ENCODE measurements at places on chromosomes 16 and 17. TPM values are rescaled to one million over a fixed set of nuclear protein-coding genes. Genes with fewer than 3 reads are reported as not detected.
A peak's percentile ranks its signal among the peaks of the same experiment; 100 is the strongest.

The CASKIN1 gene
- polyA plus RNA-seq = 17.2 TPM

The MT1G gene
- polyA plus RNA-seq = 101 TPM

The USP6 gene
- polyA plus RNA-seq = 0.05 TPM

The TMEM114 gene
- not detected for polyA plus RNA-seq

The ZNF597 gene
- polyA plus RNA-seq = 0.78 TPM

The ABCA5 gene
- 3.1 TPM for polyA plus RNA-seq

The NXPH3 gene
- 5.1 TPM for polyA plus RNA-seq

The HOXB3 gene
- 41.6 TPM for polyA plus RNA-seq

DNA sequence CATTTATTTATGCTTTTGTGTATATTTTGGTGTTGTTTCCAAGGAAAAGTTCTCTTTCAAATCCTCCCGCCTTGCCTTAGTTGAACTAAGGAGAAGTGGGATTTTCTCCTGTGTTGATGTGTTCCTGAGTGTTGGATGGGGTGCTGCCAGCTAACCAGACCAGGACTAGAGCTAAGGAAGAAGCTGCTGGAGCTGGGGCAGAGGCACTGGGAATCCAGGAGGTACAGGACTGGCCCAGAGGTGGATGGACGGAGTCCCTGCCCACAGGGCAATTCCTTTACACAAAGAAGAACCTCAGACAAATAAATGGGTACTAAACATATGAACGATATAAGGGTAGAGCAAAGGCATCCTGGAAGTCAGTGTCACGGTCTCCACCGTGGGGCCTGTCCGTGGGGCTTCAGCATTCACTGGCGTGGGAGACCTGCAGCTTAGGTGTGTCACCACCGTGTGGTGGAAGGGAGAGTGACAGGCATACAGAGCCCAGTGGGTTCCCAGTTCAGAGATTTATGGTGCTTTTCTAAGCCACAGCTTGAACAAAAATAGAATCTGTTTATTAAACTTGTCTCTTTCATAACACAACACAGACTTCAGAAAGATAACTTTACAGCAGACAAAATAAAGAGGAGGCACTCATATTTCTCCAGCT, 270.7 kb downstream of the NTN1 start:
- peak; percentile 14 for DNase-seq

- peak; percentile 8 for DNase-seq
Measured at GRCh38 chr17:70434536-70435490, 265.5 kb downstream of the KCNJ2 start.

GRCh38 chr16:3548445-3548844, 28.8 kb downstream of the NLRC3 start:
- DNase-seq = no peak

- no peak for DNase-seq
Measured at GRCh38 chr17:17367931-17368330, 64.8 kb downstream of the NT5M start.

- DNase-seq = no peak
Measured at GRCh38 chr17:31283841-31284240, 13.2 kb downstream of the OMG start.

DNA sequence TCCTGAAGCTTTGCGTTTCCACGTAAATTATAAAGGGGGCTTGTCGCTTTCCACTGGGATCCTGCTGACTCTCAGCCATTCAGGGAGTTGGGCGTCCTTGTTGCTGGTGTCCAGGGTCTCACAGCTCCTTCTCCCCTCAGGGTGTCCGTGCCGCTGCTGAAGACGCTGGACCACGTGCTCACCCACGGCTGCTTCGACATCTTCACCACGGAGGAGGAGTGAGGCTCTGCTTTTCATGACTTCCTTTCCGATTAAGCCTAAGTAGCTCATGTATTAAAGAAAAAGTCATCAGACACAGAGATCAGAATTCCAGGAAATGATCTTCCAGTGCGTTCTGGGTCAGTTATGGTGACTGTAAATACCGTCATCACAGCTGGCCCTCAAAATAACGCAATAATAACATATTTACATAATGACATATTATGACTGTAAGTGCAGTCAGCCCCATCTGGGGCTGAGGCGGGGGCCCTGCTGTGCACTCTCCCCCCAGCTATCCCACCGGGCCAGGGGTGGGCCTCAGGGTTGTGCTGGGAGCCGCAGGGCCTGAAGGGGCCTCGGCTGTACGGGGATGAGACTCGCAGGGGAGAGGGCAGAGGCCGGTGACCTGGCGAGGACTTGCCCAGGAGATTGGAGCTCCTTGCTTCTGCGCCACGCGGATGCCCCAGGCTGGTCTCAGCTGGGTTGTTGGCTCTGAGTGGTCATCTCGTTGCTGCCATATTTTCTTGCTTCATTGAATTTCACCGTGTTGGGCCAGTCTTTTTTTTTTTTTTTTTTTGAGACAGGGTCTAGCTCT, 92.9 kb upstream of the ZNF750 start:
- DNase-seq = no peak

DNA sequence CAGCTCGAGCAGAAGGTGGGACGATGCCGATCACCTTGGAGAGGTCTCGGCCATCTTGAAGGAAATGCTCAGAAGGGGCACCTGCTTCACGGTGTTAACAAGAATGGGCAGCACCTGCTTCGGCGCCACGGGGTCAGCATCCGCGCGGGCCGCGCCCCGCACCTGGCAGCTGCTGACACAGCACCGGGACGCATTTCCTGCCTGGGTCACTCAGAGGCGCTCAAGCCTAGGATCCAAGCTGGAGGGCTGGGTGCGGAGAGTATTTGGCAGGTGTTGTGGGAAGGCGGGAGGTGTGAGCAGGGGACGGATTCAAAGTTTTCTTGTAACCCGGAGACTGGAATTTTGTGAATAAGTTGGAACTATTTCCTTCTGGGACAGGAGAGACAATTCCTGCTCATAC, 39.3 kb upstream of the AKTIP start:
- DNase-seq = no peak

- peak; percentile 83 for DNase-seq
Measured at GRCh38 chr17:1087381-1088241, 90.7 kb downstream of the TIMM22 start.

DNA sequence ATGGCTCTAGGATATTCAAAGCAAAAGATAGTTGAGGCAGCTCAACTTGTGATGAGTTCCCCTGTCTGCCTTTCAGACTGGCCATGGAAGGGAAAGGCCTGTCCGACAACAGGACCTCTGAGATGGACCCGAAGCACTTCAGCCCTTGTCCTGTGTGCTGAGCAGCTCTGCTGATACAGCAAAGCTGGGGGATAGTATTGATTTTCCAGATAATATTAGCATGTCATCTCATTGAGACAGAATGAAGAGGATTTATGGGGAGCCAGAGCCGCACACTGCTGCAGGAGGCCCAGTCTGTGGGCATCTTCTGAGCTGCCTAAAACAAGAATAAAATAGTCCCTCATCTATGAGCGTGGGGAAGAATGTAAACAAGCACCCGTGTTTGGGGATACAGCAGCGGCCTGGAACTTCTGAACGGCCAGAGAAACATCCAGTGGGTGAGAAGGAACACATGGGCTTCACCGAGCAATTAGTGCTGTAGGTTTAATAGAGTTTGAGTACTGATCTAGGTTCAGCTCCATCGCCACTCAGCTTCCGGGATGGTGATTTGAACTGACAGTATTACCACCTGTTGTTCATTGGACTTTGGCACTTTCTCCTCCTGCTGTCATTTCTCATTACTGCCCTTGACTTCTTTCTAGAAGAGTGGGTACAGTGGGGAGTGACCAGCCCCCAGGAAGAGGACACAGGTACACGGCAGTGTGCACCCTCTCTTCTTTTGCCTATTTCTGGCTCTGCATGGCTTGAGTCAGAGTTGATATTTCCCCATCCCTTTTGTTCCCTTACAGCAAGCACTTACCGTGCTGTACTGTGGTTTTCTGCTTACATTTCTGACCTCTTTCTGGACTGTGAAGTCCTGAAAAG, 96.5 kb upstream of the TBX2 start:
- DNase-seq = no peak

DNA sequence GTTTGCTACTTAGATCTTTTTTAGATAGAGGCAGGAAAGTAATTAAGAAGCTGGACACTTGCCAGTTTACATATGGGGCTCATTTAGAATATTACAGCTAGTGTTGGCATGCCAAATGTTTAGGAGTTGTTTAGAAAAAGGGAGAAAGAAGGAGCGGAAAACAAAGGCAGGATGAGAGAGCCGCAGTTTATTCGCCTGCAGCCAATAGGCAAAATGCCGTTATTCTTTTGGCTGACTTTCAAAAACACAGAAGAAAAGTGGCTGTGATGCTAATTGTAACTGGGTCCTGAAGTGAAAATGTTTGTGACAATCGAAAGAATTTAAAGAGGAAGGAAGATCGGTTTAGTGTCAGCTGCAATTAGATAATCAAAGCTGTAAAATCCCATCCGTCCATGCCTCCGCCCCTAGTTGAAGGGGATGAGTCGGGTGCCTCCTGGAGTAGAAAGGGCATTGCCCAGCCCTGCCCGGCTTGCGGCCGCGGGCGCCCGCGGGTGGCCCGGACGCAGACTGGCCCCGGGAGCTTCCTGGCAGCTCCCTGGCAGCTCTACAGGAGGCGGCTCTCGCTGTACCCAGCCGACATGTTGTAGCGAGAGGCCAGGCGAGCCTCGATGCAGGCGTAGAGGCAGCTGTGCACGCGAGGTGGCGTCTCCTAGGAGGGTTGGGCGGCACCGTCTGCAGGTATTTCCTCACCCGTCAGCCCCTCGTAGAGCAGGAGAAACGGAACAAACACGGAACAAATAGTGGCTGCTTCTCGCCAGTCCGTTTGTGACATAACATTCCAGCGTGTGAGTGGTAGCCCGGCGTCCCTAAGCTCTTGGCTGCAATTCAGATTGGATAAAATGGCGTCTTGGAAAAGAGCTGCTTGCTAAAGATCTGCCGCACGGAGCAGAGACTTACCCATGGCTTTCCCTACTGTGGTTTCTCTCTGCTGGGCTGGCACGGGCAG, 82.2 kb downstream of the TNRC6C start:
- DNase-seq = peak; percentile 93

DNA sequence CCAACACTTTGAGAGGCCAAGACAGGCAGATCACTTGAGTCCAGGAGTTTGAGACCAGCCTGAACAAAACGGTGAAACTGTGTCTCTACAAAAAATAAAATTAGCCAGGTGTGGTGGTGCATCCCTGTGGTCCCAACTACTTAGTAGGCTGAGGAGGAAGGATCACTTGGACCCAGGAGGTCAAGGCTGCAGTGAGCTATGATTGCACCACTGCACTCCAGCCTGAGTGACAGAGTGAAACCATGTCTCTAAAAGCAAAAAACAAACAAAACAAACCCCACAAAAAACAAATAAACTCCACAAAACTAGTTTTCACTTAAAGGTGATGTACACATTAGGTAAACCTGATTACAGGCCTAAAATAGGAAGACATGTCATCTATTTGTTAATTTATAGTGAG, 40.3 kb downstream of the MARVELD3 start:
- no peak for DNase-seq

GRCh38 chr16:50121721-50122445, 31.2 kb upstream of the TENT4B start:
- no peak for DNase-seq

DNA sequence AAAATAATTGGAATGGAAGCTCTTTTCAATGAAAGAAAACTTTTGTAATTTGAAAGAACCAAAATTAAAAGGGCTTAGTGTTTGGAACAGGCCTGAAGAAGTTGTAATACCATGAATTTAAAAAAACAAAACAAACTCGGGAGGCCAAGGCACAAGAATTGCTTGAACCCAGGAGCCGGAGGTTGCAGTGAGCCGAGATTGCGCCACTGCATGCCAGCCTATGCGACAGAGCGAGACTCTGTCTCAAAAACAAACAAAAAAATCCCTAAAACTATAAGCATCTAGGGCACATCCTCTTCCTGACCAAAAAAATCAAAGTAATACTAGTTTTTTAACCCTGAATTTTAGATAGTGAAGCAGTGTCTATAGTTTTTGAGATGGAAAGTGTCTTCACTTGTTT, 12.7 kb downstream of the CLTC start:
- DNase-seq = no peak

DNA sequence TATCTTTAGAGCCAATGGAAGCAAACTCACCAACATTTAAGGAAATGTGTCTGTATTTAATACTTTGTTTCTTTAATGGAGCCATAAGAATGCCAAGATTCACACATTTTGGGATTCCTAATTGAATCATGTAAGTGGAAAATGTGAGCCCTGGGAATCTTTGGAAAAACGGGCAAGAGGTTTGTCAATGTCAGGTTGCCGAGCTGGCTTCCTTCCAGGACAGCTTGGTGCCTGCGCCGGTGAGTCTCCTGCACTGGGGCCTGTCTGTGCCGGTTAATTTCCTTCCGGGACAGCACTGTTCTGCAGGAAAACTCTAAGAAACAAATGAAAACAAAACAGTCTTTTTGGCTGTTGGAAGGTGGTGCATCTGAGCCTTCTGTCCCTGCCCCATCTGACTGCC, 210.6 kb downstream of the HAPSTR1 start:
- DNase-seq = no peak

DNA sequence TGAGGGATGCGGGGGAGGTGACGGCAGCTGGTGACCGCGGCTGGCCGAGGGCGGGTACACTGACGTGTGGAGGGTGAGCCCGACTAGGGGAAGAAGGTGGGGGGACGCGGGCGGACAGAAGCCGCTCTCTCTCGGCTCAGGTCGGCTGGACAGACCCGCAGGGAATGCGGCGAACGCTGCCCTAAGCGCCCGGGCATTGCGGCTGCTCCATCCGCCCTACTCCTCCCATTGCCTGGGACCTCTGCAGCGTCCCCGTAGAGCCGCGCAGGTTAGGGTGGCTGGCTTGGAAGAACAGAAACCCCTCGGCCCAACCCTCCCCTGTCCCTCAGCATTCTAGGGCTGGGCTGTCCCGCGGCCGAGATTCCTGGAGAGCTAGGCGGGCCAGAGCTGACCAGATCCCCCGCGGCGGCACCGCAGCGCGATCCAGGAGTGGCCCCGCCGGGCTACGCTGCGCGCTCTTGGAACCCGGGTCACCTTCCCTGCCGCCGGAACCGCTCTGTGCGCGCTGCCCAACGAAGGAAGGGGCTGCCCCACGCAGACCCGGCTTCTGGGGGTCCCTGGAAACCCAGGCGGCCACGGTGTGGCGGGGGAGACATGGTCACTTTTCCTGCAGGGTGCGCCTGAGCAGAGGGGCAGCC, 3.0 kb downstream of the DLX4 start:
- no peak for DNase-seq

All from brain (organoid and tissue), 16 donors.